ENCODE measurements at places on chromosomes 6 and 20.

- DNase-seq, result no peak
These were observed 77.0 kb downstream of the CAP2 start for GRCh38 chr6:17470202-17470937.

DNA sequence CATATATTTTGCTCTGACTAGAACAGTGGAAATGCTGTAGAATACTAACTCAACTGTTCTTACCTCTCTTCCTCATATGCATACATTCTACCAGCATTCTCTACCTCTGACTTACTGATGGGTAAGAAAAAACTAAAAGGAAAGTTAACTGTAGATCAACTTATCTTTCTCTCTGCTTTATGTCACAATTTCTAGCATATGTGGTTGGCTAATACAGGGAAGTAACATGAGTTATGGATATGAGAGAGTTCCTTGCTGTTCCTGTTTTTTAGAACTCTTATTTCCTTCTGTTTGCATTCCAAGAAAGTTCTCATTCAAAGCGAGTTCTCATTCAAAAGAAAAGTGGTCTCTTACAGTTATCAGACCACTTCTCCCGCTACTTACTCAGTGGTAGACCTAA, 226.8 kb upstream of the SGK1 start:
- no peak for DNase-seq

GRCh38 chr20:2697768-2698167, 5.2 kb downstream of the EBF4 start:
- no peak for DNase-seq

GRCh38 chr20:3760655-3761348, 6.8 kb downstream of the ADISSP start:
- DNase-seq, result no peak

DNA sequence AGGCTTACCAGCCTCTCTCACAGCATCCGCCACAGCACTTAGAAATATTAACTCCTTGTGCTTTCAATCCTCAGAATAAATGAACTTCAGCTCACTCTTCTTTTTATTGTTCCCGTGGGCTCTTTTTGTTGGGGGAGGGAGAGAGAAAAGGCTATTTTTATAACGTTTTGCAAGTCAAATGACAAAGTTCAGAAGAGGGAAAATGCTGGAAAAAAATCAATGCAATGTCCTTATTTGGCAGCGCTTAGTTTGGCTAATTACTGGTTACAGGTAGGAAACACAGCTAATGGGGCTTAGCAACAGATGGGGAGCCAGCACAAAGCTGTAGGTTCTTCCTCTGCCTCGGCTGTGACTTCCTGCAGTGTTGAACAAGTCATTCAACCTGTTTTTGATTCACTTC, 1067.0 kb upstream of the MAP3K7 start:
- DNase-seq, result no peak

GRCh38 chr20:5947276-5947675, 3.1 kb downstream of the TRMT6 start:
- no peak for DNase-seq

DNA sequence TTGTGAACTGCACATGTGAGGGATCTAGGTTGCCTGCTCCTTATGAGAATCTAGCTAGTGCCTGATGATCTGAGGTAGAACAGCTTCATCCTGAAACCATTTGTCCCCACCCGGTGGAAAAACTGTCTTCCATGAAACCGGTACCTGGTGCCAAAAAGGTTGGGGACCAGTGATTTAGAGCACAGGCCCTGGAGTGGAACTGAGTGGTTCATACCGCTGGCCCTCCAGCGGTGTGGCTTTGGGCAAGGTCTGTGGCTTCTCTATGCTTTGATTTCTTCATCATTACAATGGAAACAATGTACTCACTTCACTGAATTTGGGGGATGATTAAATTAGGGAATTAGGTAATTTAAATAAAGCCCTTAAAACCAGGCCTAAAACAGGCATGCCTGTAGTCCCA, 36.3 kb downstream of the CD164 start:
- no peak for DNase-seq

- DNase-seq, result no peak
These were observed 25.7 kb downstream of the CFAP61 start for GRCh38 chr20:20078041-20078440.

DNA sequence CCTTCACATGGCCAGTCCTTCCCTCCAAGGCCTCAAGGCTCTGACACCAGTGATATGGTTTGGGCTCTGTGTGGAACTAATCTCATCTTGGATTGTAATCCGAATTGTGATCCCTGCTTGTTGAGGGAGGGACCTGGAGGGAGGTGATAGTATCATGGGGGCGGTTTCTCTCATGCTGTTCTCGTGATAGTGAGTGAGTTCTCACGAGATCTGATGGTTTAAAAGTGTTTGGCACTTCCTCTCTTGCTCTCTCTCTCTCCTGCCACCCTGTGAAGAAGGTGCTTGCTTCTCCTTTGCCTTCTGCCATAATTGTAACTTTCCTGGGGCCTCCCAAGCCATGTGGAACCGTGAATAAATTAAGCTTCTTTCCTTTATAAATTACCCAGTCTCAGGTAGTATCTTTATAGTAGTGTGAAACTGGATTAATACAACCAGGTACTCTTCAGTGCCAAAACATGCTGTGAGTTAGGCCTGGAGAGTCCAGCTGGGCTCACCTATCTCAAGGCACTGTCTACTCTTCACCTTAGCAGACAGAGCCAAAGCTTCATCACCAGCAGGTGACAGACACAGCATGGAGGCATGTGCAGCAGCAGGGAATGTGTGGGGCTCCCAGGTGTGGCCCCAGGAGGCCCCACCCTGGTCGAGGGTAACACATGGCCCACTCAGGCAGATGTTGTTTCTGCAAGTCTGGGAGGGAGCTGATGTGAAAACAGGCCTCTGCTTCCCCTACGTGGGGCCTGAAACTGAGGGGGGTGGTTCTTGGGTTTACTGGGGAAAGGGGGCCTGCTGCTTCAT, 97.5 kb upstream of the CDYL start:
- DNase-seq, result no peak

DNA sequence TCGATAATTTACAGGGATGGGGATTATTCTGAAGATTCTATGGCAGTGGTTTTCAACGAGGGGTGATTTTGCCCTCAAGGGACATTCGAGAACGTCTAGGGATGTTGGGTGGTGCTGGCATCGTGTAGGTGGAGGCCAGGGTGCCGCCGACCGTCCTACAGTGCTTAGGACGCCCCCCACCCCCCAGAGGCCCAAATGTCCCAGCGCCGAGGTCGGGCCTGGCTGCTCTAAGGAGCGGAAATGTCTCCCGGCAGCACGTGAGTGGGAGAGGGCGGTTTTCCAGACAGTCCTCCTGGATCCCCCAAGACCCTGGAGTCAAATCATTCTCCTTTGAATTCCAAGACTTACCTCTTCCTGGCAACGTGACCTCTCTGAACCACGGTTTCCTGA, 101.9 kb downstream of the CDH4 start:
- DNase-seq, result no peak

DNA sequence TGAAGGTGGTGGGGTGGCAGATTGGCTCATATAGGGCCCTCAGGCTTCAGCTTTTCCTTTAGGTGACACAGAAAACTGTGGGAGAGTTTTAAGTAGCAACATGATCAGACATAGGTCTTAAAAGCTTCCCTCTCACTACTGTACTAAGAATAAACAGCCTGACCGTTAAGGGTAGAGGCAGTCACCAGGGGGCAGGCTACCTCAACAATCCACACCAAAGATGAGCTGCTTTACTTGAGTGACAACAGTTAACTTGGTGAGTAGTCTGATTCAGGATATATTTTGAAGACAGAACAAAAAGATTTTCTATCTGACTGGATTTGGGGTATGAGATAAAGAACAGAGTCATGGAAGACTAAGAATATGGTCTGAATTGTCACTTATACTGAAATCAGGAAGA, 193.1 kb upstream of the SHLD1 start:
- no peak for DNase-seq

DNA sequence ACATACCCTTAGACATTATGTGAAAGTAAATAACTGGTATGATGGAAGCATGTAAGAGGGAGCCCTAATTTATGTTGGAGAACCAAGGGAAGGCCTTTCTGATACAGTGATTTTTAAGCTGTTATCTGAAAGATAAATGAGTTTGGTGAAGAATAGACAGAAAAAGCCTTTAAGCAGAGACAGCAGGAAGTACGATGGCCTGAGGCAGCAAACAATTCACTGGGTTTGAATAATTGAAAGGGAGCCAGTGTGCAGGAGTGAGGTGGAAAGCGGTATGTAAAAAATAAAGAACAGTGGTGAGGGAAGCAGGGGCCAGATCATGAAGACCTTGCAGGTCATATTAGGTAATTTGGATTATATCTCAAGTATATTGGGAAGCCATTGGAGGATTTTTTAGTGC, 4.1 kb upstream of the RAB23 start:
- DNase-seq, result no peak

GRCh38 chr6:45388328-45388727, 10.6 kb upstream of the SUPT3H start:
- DNase-seq, result no peak

DNA sequence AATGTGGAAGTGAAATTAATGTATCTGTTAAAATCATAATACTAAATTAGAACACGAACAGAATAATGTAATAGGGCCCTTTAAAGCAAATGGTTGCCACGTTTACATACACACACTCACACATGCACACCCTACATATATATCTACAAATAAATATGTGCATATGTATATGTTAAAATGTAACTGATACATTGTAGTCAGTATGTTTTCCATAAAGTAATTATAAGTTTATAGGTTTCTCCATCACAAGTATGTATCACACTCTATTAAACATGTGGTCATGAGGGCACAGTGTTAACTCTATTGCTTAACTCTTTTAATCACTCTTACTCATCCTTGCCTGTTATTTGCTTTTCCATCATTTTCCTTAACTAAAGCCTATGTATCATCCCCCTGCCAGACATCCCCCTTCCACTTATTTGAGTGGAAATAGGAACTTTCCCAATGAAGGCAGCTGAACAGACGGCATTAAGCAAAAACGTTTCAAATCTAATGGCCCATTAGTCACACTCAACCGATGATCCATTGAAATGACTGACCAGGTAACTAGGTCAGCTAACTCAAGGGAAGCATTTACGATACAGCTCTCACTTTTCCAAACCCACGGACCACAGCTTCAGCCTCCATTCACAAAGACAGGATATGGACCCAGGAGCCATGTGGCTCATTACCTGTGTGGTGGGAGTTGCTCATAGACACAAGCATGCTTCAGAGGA, 89.3 kb downstream of the HAO1 start:
- no peak for DNase-seq

DNA sequence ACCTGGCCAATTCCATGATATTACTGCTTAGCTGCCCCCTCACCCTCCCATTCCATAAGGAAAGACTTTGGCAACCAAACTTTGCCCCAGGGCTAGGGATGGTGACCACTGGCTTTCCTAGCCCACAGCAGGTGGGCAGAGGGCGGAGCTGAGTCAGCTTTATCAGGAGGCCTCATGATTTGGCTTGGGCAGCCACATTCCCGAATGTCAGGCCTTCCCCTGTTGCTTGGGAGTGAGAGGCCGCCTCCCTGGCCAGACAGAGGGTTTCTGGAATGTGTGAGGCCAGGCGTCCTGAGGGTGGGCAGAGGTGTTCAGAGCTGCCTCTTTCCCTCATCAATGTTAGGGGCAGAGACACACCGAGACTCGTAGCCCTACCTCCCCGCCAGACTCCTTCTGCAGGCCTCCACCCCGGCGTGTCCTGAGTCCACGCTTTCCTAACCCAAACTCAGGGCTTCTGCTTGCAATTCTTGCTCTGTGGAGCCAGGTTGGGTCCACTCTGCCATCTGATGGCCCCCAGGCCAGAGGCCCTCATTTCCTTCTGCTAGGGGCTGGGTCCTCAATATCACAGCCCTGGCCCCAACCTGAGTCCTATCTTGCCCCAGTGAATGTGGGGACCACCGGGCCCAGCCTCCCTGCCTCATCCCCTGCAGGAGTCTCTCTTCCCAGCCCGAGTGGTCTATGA, 19.3 kb downstream of the UQCC2 start:
- DNase-seq, result no peak

DNA sequence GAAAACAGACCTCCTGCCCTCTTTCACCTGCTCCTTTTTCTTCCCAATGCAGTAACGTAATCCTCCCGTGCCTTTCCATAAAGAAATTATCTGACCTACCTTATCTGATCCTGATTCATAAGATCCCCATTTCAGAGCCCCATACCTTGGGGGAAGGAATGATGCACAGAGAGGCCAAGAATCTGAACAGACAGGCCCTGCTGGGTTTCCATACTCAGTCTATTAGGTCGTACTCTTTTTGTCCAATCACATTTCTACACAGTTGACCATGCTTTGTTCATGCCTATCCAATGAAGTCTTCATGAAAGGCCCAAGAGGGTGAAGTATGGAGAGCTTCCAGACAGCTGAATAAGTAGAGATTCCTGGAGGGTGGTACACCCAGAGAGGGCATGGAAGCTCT, 25.3 kb downstream of the SRPK1 start:
- no peak for DNase-seq

DNA sequence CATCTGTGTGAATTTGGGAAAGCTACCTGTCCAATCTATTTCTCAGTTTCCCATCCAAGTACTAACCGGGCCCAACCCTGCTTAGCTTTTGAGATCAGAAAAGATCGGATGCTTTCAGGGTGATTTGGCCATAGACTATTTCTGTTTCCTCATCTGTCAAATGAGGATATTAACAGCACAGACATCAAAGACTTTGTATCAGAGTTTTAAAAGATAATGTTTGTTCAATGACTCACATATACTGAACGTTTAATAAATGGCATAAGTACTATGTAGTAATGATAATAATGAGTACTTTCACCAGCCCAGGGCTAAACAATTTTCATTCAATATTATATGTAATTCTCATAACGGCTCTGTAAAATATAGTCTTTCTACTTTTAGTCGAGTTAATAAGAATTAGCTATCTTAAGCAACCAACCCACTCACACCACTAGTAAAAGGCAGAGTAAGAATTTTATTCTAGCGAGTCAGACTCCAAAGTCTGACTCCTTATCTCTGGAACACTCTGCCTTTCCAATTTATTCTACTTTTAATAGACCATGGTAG, 216.5 kb downstream of the ARHGAP18 start:
- DNase-seq, result no peak

DNA sequence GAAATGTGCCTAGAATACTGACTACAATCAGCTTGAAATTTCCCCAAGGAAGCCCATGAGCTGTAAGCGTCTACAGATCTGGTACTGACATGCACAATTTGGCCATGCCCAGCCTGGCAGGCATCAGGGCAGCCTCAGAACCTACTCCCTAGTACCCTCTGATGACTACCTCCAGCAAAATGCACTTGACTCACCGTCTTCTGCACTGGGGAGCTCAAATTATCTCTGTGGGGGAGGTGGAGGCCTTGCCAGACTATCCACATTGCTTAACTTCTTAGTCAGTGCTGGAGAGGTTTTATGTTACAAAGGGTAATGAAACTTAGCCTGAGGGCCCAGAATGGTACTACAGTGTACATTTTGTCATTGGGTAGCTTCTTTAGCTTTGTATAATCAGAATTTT, 126.0 kb upstream of the ADGRF1 start:
- DNase-seq, result no peak

GRCh38 chr6:112595841-112596240, 248.7 kb downstream of the RFPL4B start:
- no peak for DNase-seq

GRCh38 chr6:41332241-41332640, 3.2 kb upstream of the NCR2 start:
- DNase-seq, result no peak

- DNase-seq, result no peak
These were observed 39.7 kb upstream of the HTR1B start for GRCh38 chr6:77502981-77503380.

All from cortex of kidney (tissue), 1 donor.